Brain (organoid and tissue), 16 donors: ENCODE measurements at places on chromosomes 7 and 10. TPM values are rescaled to one million over a fixed set of nuclear protein-coding genes. Genes with fewer than 3 reads are reported as not detected.
A peak's percentile ranks its signal among the peaks of the same experiment; 100 is the strongest.

GRCh38 chr7:123070702-123071286, 75.3 kb upstream of the TAS2R16 start:
- DNase-seq: no peak

DNA sequence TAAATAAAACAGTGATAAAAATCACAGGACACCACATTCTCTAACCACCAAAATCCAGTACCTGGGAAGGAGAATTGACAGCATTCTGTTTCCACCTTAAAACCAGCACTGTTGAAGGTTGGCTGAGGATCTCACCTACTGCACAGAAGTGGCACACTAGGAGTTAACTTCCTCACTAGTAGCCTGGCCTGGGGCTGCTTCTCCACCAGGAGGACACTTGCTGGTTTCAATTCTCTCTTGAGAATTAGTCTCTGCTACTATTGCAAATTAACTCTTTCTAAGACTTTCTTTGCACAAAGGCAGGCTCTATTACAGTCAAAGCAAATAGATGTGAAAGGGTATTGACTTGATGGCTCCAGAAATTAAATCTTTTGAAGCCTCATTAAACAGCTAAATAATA, 2.3 kb upstream of the CTTNBP2 start:
- peak; percentile 62 for DNase-seq

GRCh38 chr7:120725376-120726039, 132.4 kb downstream of the TSPAN12 start:
- DNase-seq: peak; percentile 79

DNA sequence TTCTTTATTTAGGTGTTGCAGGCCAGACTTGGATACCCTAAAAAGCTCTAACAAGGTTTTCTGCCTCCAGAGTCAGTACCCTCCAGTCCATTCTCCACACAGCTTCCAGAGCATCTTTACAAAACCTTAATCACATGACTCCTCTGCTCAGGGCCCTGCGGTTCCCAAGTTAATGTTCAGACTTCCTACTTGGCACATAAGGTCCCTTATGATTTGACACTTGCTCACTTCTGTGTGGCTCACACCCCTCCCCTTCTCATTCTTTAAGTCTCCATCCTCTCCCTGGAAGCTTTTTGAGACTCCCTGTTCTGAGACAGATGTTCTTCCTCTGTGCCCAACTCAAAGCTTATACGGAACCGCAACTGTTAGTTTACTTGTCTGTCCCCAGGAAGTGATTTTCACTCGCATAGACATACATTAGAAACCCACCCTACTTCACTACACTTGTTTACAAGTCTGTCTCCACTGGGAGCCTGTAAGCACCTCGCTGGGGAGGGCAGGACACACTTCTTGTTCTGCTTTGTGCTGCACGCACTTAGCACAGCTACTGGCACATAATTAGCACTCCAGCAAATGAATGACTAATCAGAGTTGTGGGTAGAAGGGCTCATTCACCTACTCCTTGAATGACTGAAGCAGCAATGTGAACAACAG, 154.3 kb upstream of the LAMB4 start:
- no peak for DNase-seq

GRCh38 chr10:43217563-43218205, 49.2 kb downstream of the RASGEF1A start:
- DNase-seq: no peak

- no peak for DNase-seq
Observed at GRCh38 chr7:29309041-29309854, 114.7 kb downstream of the CHN2 start.

GRCh38 chr10:11209830-11210181, 192.1 kb downstream of the CELF2 start:
- DNase-seq: peak; percentile 95

DNA sequence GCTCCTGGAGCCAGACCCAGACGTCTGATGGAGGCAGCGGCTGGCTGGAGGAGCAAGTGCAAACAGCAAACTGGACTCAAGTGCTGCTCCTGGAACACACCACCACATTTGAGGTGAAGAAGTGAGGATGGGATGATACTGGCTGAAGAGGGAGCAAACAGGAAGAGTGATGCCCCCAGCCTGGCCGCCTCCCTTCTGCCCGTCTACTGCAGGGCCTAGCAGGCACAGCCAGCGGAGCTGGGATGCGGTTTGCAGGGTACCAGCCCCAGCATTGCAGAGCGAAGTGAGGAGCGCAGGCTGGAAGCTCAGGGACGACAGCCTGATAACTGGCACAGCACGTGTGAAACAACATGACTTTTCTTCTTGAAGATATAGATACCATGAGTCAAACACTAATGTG, 111.8 kb upstream of the ZNF32 start:
- no peak for DNase-seq

DNA sequence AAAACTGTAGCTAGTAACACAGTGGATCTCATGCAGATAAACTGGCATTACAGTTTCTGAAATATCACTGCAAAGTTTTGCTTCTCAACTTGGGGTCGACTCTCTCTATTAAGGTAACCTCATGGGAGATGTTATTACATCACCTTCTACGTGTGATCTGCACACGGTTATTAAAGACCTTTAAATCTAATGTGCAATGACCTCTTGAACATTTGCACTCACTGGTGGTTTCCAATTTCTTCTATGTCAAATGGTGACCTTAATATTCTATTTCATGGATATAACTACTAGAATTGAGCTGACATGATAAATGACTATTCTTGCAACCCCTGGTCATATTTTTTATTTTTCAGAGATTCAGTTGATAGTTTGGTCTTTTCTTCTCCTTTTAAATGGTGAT, 191.3 kb downstream of the PPP1R3A start:
- DNase-seq: no peak

DNA sequence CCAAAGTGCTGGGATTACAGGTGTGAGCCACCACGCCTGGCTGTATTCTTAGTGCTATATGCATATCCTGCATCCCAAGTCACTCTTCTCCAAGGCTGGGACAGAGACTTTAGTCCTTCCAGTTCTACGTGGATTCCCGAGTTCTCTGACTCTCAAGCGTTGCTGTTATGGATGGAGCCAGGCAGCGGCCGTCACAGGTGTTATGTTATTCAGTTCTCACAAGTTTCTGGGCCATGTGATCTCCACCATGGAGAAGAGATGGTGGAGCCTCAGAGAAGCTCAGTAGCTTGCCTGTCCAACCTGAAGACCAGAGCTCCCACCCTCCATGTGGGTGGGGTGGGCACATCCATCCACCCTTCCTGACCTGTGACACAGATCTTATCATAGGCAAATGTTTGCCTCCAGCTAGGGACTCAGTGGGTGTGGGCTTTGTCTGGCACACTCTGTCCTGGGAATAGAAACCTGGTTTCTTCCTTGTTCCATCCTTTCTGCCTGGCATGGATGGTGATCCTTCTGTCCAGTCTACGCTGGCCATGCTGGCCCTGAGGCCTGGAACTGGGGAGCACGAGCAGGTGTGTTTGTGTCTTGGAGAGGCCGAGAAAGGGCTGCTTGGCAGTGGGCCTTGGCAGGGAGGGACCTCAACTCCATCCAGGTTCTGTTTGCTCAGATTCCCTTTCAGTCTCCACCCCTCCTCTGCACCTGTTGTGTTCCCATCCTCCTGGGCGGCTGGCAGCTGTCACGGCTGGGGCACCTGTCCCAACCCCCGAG, 55.3 kb downstream of the NEURL1 start:
- DNase-seq: no peak

DNA sequence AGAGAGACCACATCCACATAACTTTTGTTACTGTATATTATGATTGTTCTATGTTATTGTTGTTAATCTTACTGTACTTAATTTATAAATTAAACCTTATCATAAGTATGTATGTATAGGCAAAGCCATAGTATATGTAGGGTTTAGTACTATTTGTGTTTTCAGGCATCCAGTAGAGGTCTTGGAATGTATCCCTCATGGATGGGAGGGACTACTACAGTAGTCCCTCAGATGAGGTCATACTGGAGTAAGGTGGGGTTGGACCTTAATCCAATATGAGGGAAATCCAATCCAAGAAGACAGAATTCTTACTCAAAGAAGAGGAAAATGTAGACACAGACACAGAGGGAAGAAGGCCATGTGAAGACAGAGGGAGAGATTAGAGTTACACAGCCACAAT, 34.1 kb upstream of the MALRD1 start:
- no peak for DNase-seq

- DNase-seq: no peak
Observed at GRCh38 chr7:1255817-1256340, 23.2 kb downstream of the UNCX start.

DNA sequence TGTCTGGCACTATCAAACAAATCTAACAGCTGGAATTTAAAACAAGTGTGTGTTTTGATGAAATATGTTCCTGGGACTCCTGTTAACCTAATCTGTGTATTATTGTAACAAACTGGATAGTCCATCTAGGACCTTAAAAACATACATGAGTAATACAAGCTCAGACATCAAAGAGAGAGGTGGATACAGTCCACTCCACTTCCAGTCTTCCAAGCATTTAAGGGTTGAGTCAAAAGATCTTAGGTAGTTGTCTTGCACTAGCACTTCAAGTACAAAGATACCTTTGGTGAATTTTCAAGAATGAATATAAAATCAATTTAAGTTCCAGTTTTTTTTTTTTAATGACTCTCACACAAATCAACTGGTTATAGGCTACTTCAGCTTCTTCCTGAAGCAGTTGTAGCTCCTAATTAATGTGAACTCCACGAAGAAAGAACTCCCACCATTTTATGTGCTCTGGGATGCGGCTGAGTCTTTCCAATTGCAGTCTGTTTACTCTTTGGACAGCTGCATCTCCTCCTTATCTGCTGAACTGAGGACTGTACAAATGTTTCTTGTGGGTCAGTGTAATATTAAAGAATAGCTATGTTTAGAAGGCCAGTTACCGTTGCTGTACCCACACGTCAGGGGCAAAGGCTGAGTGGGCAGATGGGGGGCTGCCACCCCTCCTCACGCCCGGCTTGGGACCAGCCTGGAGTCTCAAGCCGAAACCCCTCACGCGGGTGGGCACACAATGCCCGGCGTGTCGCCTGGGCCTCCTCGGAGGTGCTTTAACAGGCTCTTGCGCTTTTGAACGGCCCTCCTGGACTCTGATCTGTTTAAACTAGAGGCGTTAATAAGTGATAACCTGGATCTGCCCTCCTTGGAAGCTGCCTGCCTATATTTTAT, 2.9 kb upstream of the IGF2BP3 start:
- peak; percentile 52 for DNase-seq

DNA sequence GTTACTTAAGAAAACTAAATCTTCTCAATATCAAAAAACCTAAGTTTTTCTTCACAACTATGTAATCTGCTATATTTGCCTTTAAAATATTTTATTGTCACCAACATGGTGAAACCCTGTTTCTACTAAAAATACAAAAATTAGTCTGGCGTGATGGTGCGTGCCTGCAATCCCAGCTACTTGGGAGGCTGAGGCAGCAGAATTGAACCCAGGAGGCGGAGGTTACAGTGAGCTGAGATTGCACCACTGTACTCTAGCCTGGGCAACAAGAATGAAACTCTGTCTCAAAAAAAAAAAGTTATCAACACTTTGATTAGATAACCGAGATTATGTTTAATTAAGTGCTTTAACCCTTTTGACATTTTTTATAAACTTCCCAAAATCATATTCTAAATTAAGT, 28.3 kb upstream of the CLDN4 start:
- DNase-seq: no peak

DNA sequence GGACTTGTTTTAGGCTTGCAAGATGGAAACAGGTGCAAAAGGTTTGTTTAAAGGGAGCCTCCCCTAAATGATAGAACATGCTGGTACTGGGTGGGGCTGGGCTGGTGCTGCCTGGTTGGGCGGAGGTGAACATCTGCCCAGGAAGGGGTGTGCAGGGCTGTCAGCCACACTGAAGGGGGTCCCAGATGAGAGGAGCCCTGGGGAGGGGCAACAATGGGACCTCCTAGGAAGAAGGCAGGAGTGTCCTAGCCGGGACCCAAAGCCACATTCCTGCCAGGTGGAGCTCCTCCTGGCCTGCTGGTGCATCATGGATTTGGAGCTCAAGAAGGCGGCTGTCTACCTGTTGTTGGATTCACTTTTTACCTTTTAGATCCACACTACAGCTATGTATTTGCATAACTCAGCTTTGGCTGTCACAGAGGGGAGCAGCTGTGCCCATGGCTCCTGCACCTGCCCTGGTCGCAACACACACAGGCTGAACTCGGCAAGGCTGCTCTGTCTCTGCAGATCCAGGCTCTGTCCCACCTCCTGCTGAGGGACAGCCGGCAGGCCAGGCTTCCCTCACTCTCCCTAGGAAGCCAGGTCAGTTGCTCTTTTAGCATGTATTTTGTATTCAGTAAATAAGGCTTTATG, 59.9 kb downstream of the ADARB2 start:
- DNase-seq: no peak

- DNase-seq: no peak
Observed at GRCh38 chr7:45889367-45890067, 1.2 kb downstream of the IGFBP1 start.

DNA sequence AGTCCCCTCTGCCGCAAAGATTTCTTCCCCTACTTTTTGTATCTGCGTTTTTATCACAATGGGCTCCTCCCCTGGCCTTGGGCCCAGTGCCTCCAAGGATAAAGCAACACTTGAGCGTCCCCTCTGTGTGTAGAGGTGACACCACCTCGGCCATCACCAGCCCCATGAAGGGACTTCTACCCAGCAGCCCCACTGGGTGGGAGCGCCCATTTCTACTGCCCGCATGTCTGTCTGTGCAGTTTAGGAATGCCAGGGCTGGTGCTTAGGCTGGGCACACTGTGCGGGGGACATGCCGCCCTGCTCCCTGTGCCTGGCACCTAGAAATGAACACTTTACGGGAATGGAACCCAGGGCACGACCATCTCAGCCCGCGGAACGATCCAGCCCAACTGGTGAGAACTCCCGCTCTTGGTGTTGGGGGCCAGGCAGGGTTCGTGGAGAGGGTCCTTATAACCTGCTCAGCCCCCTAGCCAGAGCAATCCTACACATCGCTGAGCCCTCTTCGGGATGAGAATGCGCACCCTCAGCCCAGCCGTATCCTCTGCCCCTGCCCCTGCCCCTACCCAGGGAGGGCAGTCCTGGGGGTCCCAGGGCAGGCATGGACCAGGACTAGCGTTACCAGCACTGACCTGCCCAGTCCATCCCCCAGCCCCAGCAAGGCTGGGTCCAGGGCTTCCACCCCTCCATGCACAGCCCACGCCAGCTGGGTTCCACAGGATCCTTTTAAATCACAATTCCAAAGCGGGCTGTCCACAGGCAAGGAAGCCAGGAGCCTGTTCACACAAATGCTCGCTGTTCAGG, 12.8 kb downstream of the CRYGN start:
- DNase-seq: no peak

Gene PPP1R3A
- not detected for polyA plus RNA-seq

Gene FOXI2
- not detected for polyA plus RNA-seq

Gene GIMAP1
- polyA plus RNA-seq: 1.1 TPM

Gene TMEM209
- 16.7 TPM for polyA plus RNA-seq

Gene SPDYE2B
- not detected for polyA plus RNA-seq

Gene TCF7L2
- polyA plus RNA-seq: 6.1 TPM

Gene OGA
- 29.0 TPM for polyA plus RNA-seq

Gene ELFN1
- 1.2 TPM for polyA plus RNA-seq

Gene CEP41
- polyA plus RNA-seq: 86.1 TPM

Gene MPP7
- 0.41 TPM for polyA plus RNA-seq

Gene VSTM4
- polyA plus RNA-seq: 15.5 TPM

Gene HGF
- polyA plus RNA-seq: 1.2 TPM

Gene ESYT2
- 32.1 TPM for polyA plus RNA-seq

Gene INA
- 265 TPM for polyA plus RNA-seq

Gene HOXA3
- polyA plus RNA-seq: 2.0 TPM
